ENCODE measurements at places on chromosomes 1 and 21. TPM values are rescaled to one million over a fixed set of nuclear protein-coding genes. Genes with fewer than 3 reads are reported as not detected.

Gene PTPN22
- not detected for total RNA-seq

Gene GPR3
- total RNA-seq = 1.7 TPM

Gene DTL
- total RNA-seq = 22.6 TPM

Gene TFF1
- 25.6 TPM for total RNA-seq

Gene SEC16B
- 0.72 TPM for total RNA-seq

Gene GLMP
- 46.9 TPM for total RNA-seq

Gene CD34
- total RNA-seq = not detected
